ELR (cell line): ENCODE measurements at places on chromosomes 7 and 10.

DNA sequence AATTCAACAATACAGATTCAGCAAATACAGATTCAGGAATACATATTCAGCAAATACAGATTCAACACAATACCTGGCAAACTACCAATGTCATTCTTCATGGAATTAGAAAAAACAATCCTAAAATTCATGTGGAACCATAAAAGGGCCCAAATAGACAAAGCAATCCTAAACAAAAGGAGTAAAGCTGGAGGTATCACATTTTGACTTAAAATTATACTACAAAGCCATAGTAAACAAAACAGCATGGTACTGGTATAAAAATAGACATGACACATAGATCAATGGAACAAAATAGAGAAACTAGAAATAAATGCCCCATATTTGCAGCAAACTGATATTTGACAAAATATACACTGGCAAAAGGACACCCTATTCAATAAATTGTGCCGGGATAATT lies 3.4 kb upstream of the NT5C3A start:
- no peak for DNase-seq

DNA sequence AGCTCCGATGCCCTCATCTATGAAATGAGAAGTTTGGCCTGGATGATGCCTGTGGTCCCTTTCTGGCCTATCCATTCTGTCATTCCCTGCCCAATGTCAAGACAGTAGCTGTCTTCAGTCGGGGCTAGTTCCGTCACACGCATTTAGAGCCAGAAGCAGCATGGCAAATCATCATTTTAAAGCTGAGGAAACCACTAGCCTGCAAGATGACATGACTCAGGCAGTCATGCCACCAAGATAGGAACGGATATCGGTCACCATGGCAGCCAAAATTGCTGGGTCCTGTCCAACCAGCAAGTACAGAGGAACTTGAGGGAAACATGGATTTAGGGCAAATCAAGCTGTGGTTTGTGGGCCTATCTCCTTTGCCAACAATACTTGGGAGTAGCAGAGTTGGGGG lies 64.5 kb upstream of the MRLN start:
- DNase-seq, result no peak

DNA sequence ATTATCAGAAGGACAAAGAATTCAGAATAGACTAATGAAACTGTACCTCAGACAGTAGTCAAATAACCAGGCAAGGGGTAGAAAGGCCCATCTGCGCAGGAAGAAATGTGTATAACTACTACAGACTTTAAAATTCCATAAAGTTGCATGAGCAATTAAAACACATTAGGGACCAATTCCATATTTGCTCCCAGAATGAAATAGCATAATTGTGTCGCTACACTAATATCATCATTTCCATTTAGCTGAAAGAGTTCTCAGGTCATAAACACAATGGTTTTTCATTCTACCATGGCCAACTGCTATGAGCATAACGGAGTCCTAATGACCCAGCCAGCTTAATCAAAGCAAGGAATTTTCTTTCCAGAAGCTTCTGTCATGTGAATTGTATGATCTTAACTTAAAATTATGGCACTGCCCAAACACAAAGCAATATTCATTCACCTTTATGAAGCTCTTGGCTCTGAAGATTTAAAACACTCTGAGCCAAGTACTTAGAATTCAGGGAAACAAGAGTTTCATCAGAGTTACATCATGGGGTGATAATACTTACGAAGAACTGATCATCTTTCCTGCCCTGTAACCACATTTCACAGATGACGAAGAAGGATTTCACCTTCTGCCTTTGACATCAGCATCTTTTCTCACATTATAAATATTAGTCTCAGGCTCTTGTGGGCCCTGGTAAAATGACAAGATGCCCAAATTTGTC lies 98.1 kb upstream of the DOCK1 start:
- no peak for DNase-seq

GRCh38 chr10:133226251-133226808 lies 3.7 kb upstream of the UTF1 start:
- DNase-seq, result no peak

GRCh38 chr7:105775580-105775979 lies 100.8 kb downstream of the ATXN7L1 start:
- DNase-seq, result no peak

- peak; percentile 84 for DNase-seq
Measured at GRCh38 chr10:94403380-94404213, 1.3 kb downstream of the TBC1D12 start.
